Right renal pelvis (tissue), 4 donors: ENCODE measurements at places on chromosomes 6 and 20. TPM values are rescaled to one million over a fixed set of nuclear protein-coding genes. Genes with fewer than 3 reads are reported as not detected.

Gene CYP21A2
- 1.2 TPM for polyA plus RNA-seq

GRCh38 chr6:7726416-7727085, 652 bp downstream of the BMP6 start:
- no peak for DNase-seq

DNA sequence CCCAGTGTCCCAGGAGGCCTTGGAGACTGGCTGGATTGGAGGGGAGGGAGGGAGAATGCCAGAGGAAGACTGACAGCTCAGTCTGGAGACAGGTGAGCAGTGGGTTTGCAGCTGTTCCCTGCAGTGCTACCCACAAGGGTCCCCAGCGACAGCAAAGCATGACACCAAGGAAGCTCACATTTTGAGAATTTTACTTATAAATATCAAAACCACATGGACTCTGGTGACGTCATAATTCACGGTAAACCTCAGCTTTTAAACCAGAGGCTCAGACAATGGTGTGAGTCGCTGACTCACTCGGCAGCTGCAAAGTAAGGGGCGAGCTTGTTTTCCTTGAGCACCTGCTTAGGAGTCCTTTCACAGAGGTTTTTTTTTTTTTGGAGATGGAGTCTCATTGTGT, 65.2 kb downstream of the THBS2 start:
- DNase-seq = no peak

GRCh38 chr6:15879371-15880261, 216.8 kb upstream of the DTNBP1 start:
- DNase-seq = peak; percentile 41

DNA sequence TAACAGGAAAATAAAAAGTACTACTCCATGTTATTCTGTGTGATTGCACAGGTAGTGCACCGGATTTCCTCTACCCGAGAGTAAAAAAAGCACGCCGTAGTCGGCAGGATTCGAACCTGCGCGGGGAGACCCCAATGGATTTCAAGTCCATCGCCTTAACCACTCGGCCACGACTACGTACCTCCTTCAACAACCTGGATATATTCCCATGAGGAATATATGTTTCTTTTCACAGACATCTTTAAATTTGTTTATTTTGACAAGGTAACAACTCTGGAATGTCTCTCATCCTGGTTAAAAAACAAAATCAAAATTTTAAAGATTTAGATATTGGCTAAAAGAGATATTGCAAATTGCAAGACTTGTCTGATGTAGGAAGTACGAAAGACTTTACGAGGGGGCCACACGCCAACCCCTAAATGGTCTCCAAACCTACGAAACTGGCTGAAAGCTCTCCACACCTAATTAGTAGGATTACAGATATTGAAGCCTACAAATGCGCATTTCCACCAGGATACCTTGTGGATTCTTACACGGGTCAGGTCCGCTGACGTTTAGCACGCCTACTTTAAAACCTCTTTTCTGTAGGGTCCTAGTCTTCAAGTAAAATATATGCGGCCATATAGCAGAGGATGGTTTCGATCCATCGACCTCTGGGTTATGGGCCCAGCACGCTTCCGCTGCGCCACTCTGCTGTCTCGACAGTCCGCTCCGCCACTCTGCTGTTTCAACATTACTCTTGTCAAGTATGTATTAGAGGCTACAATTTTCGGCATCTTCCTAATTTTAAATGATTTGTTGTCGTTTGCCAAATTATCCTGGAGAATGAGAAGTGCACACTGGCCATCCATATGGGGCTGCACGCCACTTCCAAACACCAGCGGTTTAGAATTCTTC, 52.2 kb upstream of the BTN3A2 start:
- DNase-seq = no peak

GRCh38 chr6:25174678-25175077, 104.5 kb upstream of the CARMIL1 start:
- DNase-seq = no peak

DNA sequence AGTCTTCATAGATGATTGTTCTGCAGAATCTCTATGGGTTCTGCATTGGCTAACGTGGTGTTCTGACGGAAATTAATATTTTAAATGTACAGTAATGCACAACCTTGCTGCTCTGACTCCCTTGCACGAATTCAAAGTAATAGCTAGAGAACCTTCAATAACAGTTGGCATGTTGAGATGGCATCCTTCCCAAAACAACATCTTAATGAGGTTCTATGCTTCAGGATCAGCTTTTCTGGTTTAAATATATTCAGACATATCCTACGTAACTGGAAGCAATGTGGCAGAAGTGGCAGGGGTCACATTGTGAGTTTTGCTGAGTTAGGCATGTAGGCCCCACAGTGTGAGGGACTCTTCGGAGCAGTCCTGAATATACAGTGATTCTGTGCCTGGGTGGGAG, 25.7 kb downstream of the DSE start:
- no peak for DNase-seq

- no peak for DNase-seq
These were observed 8.8 kb downstream of the SYNJ2 start for GRCh38 chr6:157990321-157991066.

DNA sequence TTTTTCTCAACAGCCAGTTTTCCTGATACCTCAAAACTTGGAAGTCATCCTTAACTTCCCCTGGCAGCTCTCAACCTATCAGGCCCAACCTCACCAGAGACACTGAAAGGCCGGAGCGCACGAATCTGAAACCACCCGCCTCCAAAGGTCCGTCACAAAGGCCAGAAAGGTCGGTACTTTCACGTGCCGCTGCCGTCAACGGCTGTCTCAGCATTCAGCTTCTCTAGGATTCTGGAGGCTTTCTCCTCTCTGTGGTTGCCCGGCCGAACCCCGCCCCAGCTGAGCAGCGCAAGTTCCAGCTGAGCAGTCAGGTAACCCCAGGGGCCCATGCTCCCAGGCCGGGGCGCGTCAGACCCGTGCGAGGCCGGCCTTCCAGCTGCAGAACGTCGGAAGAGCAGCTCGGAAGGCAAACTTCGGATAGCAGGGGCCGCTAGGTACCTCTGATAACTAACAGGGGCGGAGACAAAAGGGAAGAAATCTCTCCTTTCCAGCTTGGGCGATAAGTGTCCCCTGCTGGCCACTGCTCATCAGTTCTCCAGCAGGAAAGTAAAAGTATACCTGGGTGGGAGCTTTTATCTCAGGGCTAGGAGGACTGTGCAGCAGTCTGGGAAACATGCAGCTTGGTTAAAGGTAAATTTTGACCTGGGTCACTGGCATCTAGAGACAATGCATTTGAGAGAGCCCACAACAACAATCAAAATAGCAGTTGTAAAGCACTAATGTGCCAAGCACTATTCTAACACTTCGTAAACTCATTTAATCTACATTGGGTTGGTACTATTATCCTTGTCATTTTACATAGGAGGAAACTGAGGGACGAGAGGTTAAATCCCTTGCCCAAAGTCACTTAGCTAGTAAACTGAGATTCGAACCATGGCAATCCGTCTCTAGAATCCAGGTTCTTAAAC, 16.1 kb downstream of the ZSCAN12 start:
- DNase-seq = peak; percentile 78
